ENCODE measurements at places on chromosomes 1 and 21. TPM values are rescaled to one million over a fixed set of nuclear protein-coding genes. Genes with fewer than 3 reads are reported as not detected.

TNN gene
- 3.6 TPM for total RNA-seq

RASSF5 gene
- 49.5 TPM for total RNA-seq

MROH7 gene
- total RNA-seq: 8.0 TPM

LCE3E gene
- total RNA-seq: not detected

KDM1A gene
- total RNA-seq: 44.9 TPM

HRNR gene
- total RNA-seq: not detected

Data from mucosa of gallbladder (tissue), 1 donor.